ENCODE measurements at places on chromosomes 6 and 20. TPM values are rescaled to one million over a fixed set of nuclear protein-coding genes. Genes with fewer than 3 reads are reported as not detected.

Gene VNN1
- not detected for total RNA-seq

Gene MACROD2
- total RNA-seq: not detected

- DNase-seq: no peak
Measured at GRCh38 chr6:131851049-131851769, 43.4 kb downstream of the ENPP1 start.

- no peak for DNase-seq
Measured at GRCh38 chr6:41935685-41936072, 5.9 kb downstream of the CCND3 start.

DNA sequence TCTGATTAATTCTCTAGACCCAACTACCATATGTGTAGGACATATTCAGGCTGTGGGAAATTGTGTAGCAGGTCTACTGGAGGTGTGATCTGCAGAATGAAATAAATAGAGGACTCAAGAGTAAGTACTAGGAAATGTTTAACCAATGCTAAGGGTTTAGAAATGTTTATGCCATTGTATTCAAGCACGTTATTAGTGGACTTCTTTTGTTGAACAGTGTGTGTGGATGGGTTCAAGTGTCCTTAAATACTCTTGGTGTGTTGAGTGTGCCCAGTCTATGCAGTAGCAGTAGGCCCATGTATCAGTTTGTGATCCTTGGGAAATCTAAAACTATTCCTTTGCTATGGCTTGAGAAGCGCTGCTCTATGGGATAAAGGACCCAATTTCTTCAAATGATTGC is 112.1 kb downstream of the FARS2 start:
- no peak for DNase-seq

DNA sequence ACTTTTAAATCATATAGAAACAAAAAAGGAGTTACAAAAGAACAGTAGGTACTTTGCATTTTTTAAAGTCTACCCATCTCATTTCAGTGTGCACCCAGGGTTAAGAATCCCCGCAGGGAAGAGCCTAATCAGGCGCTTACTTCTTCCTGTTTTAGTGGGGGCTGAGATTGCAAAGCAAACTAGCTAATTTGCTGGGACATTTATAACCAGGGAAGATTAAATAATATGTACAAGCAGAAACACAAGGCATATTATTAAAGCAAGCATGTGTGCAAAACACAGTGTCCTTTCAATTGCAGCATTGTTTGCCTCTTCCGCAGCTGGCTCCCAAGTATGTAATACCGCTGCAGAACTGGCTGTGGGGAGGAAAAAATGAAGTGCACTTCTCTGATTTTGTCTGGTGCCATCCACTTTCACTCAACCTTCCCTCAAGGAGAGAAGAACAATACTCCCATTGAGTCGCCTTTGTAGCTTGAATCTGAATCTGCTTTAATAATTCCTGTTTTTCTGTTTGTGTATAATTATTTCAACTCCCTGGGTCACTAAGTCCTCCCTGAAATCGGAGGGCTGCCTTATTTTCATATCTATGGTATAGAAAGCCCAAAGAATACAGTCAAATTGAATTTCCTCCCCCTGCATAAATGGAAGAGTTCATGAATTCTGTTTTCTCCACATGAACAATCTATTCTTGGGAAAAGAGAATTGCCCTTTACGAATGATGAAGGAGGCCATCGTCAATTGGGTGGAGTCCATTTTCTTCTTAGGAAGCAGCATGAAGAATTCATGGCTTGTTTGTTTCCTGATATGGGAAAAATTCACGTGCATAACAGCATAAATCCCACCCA is 23.3 kb upstream of the BCAS1 start:
- DNase-seq: no peak

GRCh38 chr6:55679503-55679902 is 100.5 kb upstream of the HMGCLL1 start:
- DNase-seq: no peak
